Activated CD4-positive, alpha-beta T cell treated with anti-CD3 and anti-CD28 coated beads, Interleukin-2, Interleukin-4, amounts not matched to agents 100 ng/mL and 50 ng/mL, durations not matched to agents 16 hours and 8 hours (primary cell): ENCODE measurements at places on chromosomes 7 and 10.

- DNase-seq = no peak
These were observed 123.9 kb upstream of the SGCE start for GRCh38 chr7:94779861-94780260.

GRCh38 chr7:12490107-12490688 lies 80.3 kb upstream of the SCIN start:
- peak; percentile 21 for DNase-seq

DNA sequence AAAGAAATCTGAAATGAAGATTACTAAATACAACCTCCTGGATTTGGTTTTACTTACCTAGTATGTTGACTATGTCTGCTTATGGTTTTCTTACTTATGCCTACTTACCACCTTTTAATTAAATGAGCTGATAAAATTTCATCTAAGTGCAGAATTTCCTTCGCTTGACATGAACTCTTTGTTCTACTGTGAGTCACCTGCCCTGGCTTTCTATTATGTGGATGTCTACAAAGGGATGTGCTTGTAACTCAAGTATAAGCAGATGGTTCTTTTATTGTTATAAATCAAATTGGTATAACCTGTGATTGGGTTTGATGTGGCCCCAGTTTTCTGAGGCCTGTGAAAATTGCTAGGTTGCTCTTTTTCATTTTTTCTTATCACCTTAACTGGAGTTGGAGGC lies 389.1 kb upstream of the ANKRD30A start:
- no peak for DNase-seq

- no peak for DNase-seq
These were observed 282.3 kb downstream of the SEMA3D start for GRCh38 chr7:84904561-84904960.

DNA sequence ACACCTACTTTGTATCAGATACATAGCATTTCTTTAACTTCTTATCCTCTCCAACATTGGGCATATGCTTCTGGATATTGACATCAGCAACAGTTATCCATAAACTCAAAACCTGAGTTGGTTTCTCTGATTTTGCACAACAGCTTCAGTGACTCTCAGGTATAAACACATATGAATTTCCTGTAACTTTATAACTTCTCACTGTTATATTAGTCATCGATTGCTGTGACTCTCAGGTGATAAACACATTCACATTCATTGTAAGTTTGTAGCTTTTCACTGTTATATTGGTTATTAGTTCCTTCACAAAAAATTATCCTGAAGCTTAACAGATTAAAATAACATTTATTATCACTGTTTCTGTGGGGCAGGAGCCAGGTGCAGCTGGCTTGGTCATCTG lies 57.0 kb downstream of the ASAH2B start:
- DNase-seq = no peak

DNA sequence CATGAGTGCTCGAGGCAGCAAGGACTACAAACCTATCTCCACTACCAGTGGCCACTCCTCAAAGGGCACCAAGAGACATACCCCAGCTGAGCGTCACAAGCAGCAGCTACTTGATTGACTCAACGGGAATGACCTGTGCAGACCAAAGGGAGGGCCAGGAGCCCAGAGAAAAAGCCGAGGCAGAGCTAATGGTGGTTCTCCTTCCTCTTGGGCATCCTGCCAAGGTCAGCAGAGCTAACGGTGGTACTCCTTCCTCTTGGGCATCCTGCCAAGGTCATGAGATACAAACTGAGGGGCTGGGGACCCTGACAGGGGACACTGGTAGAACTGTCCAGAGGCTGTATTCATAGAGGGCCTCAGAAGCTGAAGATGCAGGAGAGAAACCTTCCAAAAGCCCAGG lies 60.4 kb downstream of the FAM53B start:
- DNase-seq = no peak

GRCh38 chr10:8054244-8054493 lies 319 bp upstream of the GATA3 start:
- DNase-seq = peak; percentile 54

DNA sequence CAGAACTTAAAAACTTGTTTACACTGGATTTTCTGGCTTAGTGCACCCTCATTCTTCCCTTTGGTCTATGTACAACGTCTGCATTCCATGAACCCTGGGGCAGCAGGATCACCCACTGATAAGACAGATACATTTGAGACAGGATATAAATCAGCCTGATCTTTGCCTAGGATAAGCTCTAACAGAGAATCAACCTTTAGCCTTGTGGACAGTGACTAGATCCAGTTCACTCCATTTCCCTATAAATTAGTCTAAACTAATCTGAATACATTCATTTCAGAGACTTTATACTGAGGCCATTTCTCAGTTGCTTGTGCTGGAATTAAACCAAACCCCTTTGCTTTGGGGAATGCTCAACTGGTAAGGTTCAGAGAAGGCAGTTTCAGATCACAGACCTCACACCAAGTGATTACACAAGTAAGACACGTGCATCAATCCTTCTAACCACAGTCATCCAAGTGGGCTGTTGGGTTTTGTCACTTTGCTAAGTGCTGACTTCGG lies 639.8 kb upstream of the FZD8 start:
- DNase-seq = no peak

DNA sequence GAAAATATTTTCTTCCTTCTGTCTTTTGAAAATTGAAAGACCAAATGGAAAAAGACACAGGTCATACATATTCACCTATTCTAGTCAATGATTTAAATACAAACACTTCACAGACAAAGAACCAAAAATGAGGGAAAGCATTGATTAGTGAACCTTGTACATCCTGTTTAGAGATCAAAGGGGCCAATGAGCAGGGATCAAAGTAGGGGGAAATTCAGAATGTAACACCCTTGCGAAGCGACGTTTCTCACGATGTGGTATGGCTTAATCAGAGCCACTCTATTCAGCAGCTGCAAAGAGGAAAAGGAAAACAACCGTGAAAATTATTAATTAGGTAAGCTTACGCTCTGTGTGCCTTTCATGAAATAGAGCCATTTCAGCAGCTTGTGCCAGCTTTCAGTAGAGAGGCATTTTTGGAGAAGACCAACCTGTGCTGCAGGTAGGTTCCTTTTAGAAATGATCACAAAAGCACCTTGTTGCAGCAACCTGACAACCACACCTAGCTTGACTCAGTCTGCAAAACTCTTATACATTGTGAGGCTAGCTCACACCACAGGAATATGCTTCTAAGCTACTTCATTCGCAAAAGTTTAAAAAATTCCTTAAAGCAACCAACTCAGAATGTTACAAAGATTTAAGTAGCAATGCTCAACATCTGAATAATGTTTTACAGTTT lies 78.0 kb downstream of the DKK1 start:
- DNase-seq = no peak

- no peak for DNase-seq
These were observed 279.6 kb upstream of the PITRM1 start for GRCh38 chr10:3452173-3452626.

DNA sequence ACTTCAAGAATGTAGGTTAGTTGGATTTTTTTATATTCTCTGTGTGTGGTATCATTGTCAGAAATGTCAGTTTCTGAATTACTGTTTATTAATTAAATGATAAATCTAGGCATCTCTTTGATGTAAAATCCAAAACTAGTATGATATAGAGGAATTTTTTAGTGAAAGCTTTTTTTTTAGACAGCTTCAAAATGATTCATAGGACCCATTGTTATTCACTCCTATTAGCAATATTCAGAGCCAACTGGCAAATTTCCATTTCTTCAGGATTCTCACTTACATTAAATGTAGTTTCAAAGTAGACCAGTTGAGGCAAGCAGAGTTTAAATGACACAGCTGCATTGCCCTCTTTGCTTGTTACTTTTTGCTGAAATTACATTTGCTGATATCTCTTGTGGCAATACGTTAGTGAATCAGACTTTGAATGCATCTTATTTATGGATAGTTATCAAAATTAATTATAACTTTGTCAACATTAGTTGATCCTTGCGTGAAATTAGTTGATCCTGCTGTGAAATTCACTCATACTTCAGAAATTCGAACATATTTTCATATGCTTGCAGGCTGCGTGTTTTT lies 20.3 kb downstream of the ZNF277 start:
- DNase-seq = no peak

DNA sequence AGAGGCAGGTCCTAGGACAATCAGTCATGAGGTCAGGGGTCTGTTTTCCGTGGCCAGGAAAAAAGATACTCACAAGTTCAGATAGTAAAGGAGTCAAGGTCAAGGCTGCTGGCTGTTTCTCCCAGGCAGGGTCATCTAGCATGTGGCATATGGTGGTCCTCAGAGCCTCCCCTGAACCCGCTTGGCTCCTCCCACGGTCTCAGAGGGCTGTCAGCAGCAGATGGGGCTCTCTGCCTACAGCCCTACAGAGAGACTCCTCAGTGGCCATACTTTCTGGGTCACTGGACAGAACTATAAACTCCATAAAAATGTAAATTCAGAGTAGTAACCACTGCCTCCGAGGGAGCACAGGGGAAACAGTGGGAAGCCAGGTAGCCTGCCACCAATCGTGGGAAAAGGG lies 11.3 kb upstream of the DRGX start:
- DNase-seq = no peak

- DNase-seq = no peak
These were observed 1.8 kb downstream of the SNX8 start for GRCh38 chr7:2312267-2312929.

- no peak for DNase-seq
These were observed 14.0 kb downstream of the NEURL1 start for GRCh38 chr10:103507235-103508191.

DNA sequence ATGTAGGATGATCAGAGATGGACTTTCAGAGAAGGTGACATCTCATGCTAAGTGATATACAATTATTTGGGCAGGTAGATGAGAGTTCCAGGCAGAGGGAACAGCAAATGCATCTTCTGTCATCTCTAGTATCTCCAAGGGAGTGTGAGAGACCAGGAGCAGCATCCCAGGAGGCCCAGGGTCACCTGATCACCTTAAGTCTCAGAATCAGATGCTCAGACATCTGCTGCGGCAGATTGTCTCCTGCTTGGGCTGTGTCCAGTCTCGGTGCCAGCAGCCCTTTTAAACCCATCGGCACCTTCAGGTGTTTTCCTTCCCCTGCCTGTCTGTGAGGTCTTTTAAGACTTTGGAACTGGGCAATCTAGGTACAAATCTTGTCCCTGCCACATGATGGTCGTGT lies 690.6 kb downstream of the LRMDA start:
- DNase-seq = no peak
